ENCODE measurements at places on chromosomes 6 and 20.

DNA sequence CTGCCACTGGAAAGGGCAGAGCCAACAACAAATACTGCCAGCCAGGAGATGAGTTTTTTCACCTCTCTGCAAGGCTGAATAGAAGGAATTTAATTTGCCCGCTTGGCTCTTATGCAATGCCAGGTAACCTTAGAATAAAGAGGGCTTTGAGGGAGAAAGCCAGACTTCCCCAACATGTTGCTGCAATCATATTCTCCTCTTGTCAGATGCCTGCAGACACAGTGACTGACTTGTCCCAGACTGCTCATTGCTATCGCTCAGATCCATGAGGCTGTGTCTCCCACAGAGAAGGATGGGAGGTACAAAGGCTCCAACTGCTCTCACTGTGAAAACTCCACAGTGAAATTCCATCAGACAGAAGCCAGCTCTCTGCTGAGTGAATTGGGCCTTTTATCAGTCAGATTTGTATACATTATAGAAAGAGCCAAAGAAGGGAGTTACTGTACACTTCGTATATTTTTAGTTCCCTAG is 517.0 kb upstream of the ID4 start:
- no peak for DNase-seq

GRCh38 chr6:36912030-36912454 is 26.3 kb downstream of the C6orf89 start:
- DNase-seq = no peak

GRCh38 chr20:16069389-16070010 is 503.7 kb downstream of the KIF16B start:
- DNase-seq = no peak

DNA sequence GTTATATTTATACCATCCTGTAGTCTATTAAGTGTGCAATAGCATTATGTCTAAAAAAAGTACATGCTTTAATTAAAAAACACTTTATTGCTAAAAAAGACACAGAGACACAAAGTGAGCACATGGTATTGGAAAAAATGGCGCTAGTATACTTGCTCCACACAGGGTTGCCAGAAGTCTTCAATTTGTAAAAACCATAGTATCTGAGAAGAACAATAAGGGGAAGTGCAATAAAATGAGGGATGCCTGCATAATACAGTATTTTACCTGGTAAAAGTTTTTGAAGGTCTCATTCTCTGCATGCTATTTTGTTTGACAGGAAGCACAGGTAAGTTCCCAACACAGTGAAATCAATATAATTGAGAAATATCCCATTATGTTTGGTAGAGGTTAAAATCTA is 1.6 kb downstream of the NOX3 start:
- no peak for DNase-seq

GRCh38 chr6:45590226-45590625 is 212.5 kb upstream of the SUPT3H start:
- DNase-seq = no peak

- DNase-seq = no peak
Measured at GRCh38 chr6:3762359-3762758, 10.8 kb upstream of the PXDC1 start.

- DNase-seq = no peak
Measured at GRCh38 chr6:40552941-40553340, 34.2 kb downstream of the LRFN2 start.

GRCh38 chr6:39197521-39197920 is 31.8 kb downstream of the KCNK5 start:
- DNase-seq = no peak

GRCh38 chr6:111685058-111685457 is 79.4 kb upstream of the TRAF3IP2 start:
- no peak for DNase-seq

DNA sequence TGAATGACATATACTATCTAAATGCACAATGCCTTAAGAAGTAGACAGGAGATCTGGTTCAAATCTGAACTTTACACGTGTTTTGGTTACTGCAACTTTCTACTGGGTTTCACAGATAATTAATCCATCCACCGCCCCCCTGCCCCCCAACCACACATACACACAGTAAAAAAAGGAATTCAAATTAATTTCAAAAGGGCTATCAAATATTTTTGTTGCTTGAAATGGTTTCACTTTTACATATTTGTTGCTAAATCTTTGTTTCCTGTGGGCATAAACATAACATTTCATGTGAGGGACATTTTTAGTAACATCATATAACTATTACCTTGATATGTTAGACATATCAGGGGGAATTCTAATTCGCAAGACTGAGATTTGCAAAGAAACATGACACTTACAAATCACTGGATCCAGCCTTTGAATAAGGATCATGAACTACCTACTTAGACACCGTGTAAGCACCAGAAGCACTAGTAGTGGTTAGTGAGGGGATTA is 7.5 kb downstream of the NEDD9 start:
- no peak for DNase-seq

- DNase-seq = no peak
Measured at GRCh38 chr6:5063617-5064016, 21.5 kb upstream of the PPP1R3G start.

DNA sequence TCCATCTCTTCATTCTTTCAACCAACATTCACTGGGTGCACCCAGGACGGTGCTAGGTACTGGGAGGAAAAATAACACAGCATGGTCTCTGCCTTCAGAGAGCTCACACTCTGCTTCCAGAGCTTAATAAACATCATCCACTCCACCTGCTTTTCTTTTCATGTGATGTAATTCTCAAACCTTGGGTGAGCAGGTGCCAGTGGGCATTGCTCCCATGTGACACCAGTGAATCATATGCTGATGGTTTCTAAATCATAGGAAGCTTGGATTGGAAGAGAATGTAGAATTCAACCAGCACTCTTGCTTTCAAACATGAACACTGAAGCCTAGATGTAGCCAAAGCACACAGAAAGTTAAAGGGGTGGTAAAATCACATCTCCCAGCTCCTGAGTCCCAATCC is 189.8 kb downstream of the FOXA2 start:
- no peak for DNase-seq

DNA sequence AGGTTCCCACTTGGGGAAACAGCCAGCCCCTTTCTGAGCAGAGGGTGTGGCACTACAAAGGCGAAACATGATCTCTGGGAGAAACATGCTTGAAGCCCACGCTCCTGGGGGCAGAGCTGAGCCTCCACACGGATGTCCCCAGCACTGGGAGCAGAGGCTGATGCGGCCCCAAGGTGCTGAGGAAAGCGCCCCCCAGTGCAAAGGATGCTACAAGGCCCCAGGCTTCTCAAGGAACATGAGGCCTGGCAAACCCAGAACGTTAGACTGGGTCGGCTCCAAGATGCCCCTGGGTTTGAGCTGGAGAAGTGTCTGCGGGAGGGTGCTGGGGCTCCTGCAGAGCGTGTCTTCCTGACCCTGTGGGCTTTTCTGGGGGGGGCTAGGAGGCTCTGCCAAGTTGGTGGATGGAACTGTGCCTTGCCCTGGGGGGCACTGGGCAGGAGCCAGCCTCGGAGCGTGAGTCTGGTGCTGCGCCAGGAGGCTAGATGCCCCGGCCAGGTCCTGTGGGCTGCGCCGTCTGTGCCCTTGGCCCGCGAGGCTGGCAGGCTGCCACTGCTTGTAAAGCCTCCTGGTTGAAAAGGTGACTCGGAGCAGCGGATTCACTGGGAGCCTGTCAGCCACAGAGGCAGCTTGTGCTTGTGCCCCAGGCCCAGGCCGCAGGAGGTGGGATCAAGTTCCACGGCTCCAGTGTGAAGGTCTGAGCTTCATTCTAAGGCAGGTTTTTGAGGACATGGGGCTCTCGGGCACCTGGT is 8.1 kb downstream of the SYNJ2 start:
- peak; percentile 73 for DNase-seq

DNA sequence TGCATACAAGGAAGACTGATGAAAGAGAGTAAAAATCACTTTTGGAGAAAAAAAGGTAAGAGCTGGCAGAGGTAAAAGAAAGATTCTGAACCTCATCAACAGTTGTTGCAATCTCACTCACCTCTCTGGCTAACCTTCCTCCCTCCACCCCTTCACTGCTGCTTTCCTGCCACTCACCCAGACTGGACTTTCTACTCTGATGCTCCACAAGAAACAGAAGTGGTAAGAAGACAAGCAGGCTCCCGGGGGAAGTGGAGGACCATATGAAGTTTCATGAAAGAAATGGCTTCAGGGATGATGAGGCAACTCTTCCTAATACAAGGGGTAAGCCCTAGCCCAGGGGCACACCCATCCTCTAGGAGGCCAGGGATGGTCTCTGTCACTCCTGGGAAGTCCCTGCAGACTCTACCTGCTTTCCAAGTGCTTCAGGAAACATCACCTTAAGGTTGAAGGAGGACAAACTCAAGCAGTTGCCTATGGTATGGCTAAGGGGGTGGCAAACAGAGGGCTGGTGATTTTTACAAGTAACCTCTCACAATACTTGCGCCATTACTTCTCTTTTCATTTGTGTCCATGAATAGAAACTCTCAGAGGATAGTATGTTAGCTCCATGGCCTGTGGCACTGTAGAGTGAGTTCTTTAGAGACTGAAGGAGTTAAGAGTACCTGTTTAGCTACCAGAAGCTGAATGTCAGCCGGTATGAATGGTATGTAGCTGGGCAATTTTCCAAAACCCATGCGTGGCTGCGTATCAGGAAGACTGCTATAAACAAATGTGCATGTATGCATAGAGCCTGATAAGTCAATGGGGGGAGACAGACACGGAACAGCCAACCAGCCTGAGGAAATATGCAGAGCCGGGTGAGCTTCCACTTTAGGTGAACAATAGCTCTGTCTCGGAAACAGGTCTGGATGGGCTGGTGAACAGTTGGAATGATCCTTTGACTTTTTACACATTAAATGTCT is 112.0 kb downstream of the BACH2 start:
- DNase-seq = no peak

Data from left hindlimb (tissue), 1 donor.